HFFc6 (cell line): ENCODE measurements at places on chromosomes 5 and 9.
A peak's percentile ranks its signal among the peaks of the same experiment; 100 is the strongest.

GRCh38 chr5:168599826-168600225 is 20.7 kb upstream of the PANK3 start:
- no peak for DNase-seq

- no peak for DNase-seq
Measured at GRCh38 chr5:171454549-171454948, 35.1 kb downstream of the FGF18 start.

- peak; percentile 54 for DNase-seq
Measured at GRCh38 chr5:93273176-93273575, 307.8 kb downstream of the NR2F1-AS1 start.

DNA sequence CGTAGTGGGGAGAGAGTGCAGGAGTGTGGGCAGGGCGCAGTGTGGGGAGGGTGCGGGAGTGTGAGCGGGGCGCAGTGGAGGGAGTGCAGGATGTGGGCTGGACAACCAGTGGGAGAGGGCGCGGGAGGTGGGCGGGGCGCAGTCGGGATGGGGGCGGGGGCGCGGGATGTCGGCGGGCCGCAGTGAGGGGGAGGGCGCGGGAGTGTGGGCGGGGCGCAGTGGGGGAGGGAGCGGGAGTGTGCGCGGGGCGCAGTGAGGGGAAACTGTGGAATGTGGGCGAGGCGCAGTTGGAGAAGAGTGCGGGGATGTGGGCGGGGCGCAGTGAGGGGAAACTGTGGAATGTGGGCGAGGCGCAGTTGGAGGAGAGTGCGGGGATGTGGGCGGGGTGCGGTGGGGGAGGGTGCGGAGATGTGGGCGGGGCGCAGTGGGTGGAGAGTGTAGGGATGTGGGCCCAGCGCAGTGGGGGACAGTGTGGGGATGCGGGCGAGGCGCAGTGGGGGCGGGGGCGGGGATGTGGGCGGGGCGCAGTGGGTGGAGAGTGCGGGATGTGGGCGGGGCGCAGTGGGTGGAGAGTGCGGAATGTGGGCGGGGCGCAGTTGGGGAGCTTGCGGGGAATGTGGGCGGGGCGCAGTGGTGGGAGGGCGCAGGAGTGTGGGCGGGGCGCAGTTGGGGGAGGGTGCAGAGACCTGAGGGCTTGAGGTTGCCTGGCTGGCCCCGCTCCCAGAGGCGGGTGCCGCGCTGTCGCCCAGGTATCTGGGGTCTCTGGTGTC is at the start of gene NXNL2:
TSS of gene NXNL2 (plus strand) at position 723 of the 770 bp plus-strand sequence. CDS start 257 bp downstream, outside the sequence.
- peak; percentile 91 for DNase-seq

DNA sequence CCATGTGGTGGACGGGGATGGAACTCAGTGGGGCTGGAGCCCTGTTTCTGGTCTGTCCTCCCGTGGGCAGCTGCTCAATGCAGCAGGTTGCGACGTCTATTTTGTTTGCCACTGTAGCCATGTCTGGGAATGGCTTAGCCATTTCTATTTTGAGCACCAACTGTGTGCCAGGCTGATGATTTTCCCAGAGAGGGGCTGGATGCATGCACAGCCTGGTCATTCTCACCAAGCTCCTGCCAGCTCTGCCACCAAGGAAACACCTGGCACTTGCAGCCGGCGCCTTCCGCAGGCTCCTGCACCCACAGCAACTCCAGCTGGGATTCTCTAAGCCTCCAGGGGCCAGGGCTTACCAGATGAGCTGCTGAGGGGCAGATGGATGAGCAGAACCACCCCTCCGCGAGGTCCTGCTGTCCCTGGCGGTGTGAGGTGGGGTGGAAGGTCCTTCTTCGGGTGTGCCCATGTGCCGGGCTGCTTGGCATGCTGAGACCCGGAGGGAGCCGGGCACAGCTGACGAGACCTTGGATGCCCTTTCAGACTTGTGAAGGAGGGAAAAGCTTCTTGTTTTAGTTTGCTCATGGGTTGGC is 151.2 kb downstream of the RXRA start:
- DNase-seq = no peak

DNA sequence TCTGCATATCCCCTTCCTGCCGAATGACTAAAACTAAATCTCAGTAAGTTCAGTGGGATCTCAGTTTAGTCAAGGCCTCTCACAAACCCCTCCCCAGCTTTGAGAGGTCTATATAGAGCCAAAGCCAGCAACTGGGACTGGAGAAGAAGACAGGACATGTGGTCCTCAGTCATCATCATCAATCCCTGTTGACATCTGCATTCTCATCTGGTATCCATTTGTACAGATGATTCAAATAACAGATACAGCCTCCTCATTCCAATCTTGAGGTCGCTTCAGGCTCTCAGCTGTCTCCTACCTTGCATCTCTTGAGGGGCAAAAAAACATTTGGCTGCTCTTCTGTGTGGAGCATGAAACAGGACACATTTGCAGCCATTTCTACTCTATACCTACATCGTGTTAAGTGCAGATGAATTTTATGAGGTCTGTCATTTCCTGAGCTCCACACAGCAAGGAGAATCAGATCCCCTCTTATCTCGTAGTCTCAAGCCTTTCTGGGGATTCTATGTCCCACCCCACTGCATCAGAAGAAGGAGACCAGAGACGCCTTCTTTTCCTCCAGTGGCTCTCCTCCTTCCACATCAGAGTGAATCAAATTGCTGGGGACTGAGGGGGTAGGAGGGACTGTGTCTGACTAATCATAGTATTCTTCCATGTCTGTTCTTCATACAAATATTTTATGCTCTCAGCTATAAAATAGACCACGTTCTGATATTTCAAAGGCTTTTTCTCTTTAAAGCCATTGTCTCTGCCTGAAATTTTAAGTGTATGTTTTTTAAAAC is 4.7 kb upstream of the RECK start:
- DNase-seq = no peak

- no peak for DNase-seq
Measured at GRCh38 chr9:37036776-37037502, 2.9 kb upstream of the PAX5 start.

DNA sequence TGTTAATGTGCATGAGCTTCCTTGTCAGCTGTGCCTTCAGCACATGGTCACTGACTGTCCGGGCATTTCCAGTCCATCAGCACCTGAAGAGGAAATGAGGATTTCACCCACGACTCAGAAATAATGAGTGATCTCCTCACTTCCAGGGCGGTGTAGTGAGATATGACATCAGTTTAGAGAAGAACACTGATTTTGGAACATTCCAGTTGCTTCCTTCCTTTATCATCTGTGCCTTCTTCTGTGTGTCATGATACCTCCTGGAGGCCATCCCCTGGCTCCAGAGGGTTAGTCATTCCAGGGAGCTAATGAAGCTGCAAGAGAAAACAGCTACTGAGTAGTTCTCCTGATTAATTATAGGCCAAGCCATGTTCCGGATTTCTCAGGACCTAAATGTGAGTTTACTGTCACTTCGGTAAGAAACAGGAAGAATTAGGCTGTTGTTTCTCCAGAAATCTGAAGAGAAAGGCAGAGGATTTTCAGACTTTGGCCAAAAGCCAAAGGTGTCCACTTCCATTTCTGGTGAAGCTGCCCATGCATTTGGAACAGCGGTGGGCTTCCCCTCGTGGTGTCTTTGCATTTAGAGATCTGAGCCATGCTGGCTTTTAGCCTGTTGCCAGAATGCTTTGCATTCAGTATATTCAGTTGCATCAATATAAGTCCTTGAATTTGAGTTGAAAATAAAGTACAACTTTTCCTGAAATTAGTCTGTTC is 161.3 kb upstream of the OTULINL start:
- DNase-seq = peak; percentile 53

GRCh38 chr9:70479880-70480291 is 65.4 kb upstream of the KLF9 start:
- DNase-seq = no peak

DNA sequence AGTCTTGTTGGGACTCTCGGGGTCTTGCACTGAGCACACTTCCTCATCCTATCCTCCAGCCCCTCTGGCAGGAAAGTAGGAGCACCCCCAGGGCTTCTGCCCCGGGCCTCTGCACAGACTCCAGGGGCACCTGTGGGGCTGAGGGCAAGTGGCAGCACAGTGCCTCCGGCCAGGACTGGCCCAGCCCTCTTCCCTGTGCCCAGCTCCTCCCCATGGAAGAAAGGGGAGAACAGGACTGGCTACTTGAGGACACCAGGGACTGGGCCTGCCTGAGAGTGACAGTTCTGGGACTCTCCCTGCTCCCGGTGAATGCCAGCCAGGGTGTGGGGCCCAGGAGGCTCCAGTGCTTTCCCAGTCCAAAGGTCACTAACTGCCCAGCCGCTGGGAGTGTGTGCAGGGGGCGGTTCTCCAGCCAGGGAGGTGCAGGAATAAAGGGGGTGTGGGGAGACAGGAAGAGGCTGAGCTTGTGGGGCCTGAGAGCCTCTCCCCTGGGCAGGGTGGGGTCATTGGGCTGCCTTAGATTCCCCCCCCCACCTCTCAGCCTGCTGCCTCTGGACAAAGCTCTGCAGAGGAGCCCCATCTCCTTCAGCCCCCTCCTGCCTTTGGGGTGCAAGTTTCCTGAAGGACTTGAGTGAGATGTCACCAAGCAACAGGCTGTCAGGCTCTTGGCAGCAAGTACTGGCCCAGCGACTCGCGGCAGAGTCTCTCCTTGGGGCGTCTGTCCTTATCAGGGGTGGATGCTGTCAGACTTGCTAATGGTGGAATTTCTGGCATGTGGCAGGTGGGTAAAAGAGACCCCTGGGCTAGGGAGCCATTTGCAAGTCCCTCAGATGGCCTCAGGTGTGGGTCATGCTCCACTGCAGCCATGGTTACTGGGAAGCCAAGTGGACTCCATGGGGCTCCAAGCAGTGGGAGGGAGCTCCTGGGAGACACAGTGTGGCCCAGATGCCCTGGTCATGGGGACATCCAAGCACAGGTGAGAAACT is 19.1 kb upstream of the JADE2 start:
- peak; percentile 19 for DNase-seq

GRCh38 chr5:154461531-154461930 is 15.7 kb downstream of the SAP30L start:
- no peak for DNase-seq

- DNase-seq = no peak
Measured at GRCh38 chr5:81161012-81161601, 72.0 kb upstream of the CKMT2 start.

DNA sequence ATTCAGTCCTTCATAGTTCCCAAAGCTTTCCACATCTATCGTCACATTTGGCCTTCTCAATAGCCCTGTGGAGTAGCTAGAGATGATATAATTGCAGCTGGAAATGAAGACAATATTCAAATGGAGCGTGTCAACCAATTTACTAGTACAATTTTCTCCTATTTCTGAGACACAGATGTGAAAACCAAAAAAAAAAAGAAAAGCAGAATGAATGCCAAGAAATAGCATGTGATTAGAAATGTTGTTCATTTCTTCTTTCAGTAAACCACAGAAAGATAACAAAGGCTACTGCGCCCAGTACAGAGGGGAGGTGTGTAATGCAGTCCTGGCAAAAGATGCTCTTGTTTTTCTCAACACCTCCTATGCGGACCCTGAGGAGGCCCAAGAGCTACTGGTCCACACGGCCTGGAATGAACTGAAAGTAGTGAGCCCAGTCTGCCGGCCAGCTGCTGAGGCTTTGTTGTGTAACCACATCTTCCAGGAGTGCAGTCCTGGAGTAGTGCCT is 99.0 kb downstream of the MUSK start:
- no peak for DNase-seq

DNA sequence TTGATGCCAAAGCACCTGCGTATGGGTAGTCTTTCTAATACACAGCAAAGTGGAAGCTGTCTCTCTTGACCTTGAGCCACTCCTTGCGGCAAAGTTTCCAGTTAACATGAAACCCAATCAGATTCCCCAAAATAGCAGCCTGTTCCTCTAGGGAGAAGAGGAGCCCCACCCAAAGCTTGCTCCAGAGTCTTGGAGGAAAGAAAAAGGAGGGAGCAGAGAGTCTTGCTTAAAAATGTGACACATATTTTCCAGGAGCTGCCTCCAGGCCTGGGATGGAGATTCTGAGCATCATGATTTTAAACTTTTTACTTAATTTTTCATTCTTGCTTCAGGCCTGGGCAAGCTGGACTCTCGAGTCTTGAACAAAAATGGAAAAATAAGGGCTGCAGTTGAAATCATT is 223.5 kb upstream of the TNC start:
- no peak for DNase-seq

GRCh38 chr9:136021872-136022681 is 60.9 kb upstream of the UBAC1 start:
- no peak for DNase-seq

- peak; percentile 21 for DNase-seq
Measured at GRCh38 chr9:95171001-95171400, 146.5 kb downstream of the FANCC start.

DNA sequence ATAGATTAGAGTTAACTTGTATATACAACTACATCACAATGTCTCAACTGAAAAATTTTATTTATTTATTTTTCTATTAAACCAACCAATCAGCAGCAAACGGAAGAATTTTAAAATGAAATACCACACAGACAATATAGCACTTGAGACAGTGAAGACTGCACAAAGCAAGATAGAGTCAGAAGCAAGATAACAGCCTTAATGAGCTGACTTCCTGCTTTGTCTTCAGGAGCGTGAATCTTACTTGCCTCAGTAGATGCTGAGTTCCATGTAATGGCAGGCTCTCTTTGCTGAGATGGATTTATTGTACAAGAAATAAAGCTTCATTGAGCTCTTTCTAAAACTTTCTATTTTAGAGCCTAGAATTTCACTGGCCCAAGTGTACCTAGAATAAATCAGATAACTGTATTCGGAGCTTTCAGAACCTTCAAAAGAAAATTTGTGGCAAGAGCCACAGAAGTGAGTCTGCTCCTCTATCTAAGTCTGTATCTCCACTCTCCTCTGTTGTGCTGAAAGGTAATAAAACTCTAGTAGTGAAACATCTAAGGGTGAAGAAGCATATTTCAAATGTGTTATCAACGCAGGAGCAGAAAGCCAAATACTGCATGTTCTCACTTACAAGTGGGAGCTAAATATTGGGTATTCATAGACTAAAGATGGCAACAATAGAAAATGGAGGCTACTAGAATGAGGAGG is 83.3 kb upstream of the ANKRD55 start:
- no peak for DNase-seq

DNA sequence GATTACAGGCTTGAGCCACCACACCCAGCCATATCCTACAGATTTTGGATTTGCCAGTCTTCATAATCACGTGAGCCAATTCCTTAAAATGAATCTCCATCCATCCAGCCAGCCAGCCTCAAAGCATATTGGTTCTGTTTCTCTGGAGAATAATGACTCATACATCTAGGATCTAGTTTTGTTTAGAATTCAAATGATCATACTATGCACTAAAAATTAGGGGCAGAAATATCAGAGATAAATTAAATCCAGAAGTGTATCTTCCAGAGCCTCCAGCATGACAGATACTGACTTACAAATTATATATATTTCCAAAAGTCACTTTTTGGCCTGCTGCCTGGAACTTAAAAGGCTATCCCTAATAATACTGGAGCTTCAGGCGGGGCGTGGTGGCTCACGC is 119.1 kb upstream of the NR5A1 start:
- DNase-seq = peak; percentile 29

GRCh38 chr5:172820046-172820767 is 13.8 kb upstream of the ERGIC1 start:
- DNase-seq = no peak

DNA sequence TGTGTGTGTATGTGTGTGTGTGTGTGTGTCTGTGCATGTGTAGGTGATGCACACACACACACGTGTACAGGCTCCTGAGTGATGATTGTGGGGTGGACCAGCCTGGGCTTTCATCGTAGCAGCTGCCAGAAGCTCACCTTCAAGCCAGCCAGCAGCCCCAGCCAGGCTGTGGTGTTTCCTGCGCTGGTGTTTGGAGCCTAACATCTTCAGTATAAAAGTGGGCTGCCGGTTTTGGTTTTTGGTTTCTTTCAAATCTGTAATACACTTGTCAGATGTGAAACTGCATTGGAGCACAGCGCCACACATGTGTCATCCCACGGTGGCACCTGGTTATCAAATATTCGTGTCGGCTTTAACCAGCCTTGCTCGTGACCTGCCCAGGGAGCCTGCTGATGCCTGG is 114.2 kb downstream of the OLFM1 start:
- DNase-seq = no peak
